ENCODE measurements at places on chromosomes 7 and 10.
A peak's percentile ranks its signal among the peaks of the same experiment; 100 is the strongest.

DNA sequence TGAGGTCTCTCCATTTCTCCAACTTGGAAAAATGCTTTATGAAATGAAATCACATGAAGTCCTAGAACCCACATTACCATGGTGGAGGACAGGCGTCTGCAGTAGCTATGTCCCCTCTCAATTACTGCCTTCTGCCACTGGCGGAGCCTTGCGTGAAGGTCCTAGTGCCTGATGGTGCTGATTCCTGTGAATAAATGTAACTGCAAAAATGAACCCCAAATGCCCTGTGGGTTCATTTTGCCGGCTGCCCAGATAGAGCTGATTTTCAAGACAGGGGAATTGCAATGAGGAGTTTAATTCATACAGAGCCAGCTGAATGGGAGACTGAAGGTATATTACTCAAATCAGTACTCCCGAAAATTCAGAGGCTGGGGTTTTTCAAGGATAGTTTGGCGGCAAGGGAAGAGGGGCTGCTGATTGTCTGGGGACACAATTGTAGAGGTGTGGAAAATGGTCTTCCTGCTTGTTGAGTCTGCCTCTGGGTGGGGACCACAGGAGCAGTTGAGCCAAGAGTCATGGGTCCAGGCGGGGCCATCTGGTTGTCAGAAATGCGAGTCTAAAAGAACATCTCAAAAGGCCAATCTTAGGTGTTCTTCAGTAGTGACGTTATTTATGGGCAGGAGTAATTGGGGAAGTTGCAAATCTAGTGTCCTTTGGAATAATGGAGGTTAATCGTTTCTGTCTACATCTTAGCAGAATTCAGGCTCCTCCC, 13.5 kb downstream of the PRF1 start:
- DNase-seq = no peak

GRCh38 chr10:126242397-126243260, 145.6 kb downstream of the ADAM12 start:
- no peak for DNase-seq

- no peak for DNase-seq
Observed at GRCh38 chr10:126844406-126844805, 60.8 kb upstream of the DOCK1 start.

- DNase-seq = peak; percentile 42
Observed at GRCh38 chr7:55533050-55533728, 39.1 kb downstream of the VOPP1 start.

GRCh38 chr7:21550076-21550475, 7.2 kb downstream of the DNAH11 start:
- DNase-seq = no peak

DNA sequence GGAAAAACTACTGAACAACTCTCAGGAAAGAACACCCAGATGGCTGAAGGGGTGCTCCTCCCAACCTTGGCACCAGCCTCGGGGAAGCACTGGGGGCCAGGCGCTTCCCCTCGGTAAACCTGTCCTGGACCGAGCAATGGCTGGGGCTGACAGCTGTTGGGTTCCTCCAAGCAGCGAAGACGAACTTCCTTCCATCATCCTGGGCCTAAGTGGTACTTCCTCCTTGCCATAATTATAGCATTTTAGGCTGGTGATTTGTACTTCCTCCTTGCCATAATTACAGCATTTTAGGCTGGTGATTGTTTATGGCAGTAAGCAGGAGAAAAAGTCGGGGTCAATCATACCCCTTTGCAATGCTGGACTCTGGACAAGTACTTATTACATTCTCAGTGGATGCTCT, 69.3 kb downstream of the MYOF start:
- no peak for DNase-seq

Measured in activated CD4-positive, alpha-beta T cell treated with anti-CD3 and anti-CD28 coated beads for 1 hour (primary cell).